ENCODE measurements at places on chromosomes 2 and 18.
A peak's percentile ranks its signal among the peaks of the same experiment; 100 is the strongest.

DNA sequence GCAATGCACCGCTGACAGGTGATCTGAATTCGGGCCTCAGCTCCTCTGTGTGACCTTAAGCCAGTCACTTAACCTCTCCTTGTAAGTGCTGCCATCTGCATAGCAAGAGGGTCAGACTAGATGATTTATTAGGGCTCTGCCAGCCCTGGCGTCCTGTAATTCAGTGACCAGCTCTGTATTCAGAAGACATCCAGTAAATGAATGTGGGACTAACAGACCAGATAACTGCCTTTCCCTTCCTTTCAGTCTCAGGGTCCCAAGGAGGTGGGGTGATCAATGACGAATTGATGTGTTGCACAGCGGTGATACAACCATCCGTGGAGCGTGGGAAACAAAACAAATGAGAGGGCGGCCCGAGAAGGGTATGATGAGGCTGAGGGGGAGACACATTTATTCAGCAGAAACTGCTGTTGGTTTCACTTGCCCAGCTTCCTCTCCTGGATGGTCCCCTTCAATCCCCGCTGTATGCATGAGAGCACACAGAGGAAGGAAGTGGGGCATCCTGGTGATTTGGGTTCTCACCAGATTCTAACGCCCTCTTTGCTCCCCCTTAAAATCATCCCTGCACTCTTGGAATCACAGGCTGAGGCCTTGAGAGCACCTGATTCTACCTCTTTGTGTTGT, 92.8 kb downstream of the VIT start:
- no peak for DNase-seq

GRCh38 chr2:1517786-1518185, 104.5 kb downstream of the TPO start:
- no peak for DNase-seq

- DNase-seq = no peak
Measured at GRCh38 chr2:204730603-204731002, 185.3 kb downstream of the PARD3B start.

GRCh38 chr18:54416436-54416835, 58.7 kb downstream of the C18orf54 start:
- DNase-seq = no peak

- no peak for DNase-seq
Measured at GRCh38 chr2:68722712-68723111, 11.9 kb upstream of the ARHGAP25 start.

- DNase-seq = no peak
Measured at GRCh38 chr2:226963528-226963927, 127.7 kb downstream of the RHBDD1 start.

GRCh38 chr18:75407468-75408437, 19.8 kb downstream of the SMIM21 start:
- no peak for DNase-seq

- peak; percentile 76 for DNase-seq
Measured at GRCh38 chr2:152718076-152718908, at the start of gene ARL6IP6. TSS of gene ARL6IP6 (plus strand) at chr2:152718620. CDS start at chr2:152718625, 5 bp downstream.

- no peak for DNase-seq
Measured at GRCh38 chr2:231597627-231598026, 5.0 kb downstream of the TEX44 start.

DNA sequence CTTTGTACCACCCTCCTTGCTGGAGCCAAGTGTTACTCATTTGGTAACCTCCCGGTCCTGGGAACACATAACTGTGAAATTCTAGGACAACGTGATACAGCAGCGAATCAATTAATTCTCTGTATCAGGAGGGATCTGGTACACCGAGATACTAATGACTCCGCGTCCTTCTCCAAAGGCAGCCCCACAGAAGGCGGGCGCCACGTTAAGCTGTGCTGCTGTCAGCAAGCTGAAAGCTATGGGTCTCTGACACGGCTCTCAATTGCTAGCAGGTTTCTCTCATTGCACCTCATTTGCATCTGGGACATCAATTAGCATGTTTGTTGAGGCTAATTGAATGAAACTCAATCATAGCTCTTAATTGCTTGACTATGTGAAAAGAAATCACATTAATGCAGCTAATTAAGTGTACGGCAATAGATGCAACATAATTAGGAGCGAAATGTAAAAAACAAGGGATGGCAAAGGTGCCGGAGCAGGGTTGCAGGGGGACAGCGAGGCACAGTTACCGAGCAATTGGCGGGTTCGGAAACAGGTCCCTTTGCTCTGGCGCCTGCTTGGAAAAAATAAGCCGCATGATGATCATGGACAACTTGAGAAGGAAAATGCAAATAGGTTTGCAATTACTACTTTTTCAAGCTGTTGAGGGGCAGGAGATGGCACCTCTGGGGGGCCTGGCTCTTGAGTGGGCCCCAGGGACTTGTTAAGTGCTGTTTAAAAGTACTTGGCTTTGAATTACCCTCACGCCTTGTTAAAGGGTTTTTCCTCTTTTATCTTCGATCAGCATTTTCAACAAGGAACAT, 264.2 kb downstream of the GBX2 start:
- DNase-seq = peak; percentile 78

DNA sequence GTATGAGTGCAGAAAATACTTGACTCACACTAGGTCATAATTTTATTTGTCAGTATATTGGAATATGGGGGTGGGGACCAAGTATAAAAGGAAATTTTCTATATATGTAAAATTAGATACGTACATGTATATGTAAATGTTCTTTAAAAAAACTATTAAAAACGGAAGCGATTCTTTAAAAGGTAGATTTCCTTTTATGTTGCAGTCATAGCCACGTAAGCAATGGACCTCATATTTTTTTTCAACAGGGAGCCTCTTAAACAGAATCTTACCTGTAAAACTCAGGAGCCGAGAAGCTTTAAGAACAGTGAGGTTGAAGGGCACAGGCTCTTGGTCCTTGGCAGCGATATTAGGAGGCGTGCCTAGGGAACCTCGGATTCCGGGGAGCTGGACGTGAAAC, 3.3 kb downstream of the RHBDD1 start:
- no peak for DNase-seq
